ENCODE measurements at places on chromosomes 6 and 20.
A peak's percentile ranks its signal among the peaks of the same experiment; 100 is the strongest.

GRCh38 chr6:170043150-170043819, 247.6 kb downstream of the DLL1 start:
- DNase-seq, result no peak

DNA sequence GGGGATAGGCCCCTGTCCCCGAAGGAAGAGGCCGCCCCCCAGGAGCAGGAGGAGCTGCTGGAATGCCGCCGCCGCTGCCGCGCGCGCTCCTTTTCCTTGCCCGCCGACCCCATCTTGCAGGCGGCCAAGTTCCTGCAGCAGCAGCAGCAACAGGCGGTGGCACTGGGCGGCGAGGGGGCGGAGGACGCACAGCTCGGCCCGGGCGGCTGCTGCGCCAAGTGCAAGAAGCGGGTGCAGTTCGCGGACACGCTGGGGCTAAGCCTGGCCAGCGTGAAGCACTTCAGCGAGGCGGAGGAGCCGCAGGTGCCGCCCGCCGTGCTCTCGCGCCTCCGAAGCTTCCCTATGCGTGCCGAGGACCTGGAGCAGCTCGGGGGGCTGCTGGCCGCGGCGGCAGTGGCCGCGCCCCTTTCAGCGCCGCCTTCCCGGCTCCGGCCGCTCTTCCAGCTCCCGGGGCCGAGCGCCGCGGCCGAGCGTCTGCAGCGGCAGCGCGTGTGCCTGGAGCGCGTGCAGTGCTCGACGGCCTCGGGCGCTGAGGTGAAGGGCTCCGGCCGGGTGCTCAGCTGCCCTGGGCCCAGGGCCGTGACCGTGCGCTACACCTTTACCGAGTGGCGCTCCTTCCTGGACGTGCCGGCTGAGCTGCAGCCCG, 630 bp downstream of the PPP1R3G start:
- peak; percentile 60 for DNase-seq

- no peak for DNase-seq
Observed at GRCh38 chr6:110567957-110568696, 91.7 kb upstream of the SLC22A16 start.

DNA sequence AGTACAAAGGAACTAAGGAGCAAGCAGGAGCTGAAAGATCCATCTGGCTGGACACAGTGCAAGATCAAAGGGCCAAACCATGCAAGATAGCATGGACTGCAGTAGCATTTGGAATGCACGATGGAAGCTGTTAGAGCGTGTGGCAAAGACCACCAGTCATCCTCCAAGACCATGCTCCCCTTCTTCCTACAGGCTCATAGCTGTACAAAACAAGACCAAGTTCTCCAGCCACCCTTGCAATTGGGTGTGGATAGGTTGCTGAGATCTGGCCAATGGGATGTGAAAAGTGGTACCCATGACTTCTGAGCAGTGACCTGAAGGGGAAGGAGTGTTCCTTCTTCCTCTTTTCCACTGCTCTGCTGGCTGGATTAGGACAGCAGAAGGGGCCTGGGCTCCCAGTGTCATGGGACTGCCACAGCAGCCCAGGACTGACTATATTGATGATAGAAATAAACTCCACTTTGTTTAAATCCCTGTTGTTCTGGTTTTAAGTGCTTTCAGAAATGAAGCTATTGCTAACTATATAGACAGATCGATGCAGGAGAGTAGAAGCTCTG, 64.9 kb downstream of the SLC22A23 start:
- no peak for DNase-seq

DNA sequence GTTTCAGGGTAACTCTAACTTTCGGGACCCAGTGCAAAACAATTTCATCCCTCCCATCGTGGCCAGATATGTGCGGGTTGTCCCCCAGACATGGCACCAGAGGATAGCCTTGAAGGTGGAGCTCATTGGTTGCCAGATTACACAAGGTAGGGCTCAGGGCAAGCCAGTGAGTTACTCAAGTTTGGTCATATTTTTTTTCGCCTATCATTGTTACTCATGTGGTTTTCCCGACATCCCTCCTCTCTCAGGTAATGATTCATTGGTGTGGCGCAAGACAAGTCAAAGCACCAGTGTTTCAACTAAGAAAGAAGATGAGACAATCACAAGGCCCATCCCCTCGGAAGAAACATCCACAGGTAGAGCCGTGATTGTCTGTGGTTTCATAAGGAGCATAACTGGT, 58.2 kb downstream of the DCBLD1 start:
- no peak for DNase-seq
